ENCODE measurements at places on chromosomes 16 and 17.

- DNase-seq, result no peak
Observed at GRCh38 chr16:67804853-67805542, 1.4 kb downstream of the RANBP10 start.

- DNase-seq, result no peak
Observed at GRCh38 chr16:66873685-66874055, 6.6 kb upstream of the PDP2 start.

- peak; percentile 39 for DNase-seq
Observed at GRCh38 chr16:24685539-24686432, 43.7 kb upstream of the TNRC6A start.

- no peak for DNase-seq
Observed at GRCh38 chr17:16406742-16407674, 8.4 kb upstream of the TRPV2 start.

GRCh38 chr17:49029801-49030200 lies 32.6 kb downstream of the IGF2BP1 start:
- no peak for DNase-seq

- DNase-seq, result no peak
Observed at GRCh38 chr17:77317091-77317750, 176.5 kb downstream of the SEC14L1 start.

GRCh38 chr17:81020443-81020766 lies 14.5 kb upstream of the BAIAP2 start:
- no peak for DNase-seq

DNA sequence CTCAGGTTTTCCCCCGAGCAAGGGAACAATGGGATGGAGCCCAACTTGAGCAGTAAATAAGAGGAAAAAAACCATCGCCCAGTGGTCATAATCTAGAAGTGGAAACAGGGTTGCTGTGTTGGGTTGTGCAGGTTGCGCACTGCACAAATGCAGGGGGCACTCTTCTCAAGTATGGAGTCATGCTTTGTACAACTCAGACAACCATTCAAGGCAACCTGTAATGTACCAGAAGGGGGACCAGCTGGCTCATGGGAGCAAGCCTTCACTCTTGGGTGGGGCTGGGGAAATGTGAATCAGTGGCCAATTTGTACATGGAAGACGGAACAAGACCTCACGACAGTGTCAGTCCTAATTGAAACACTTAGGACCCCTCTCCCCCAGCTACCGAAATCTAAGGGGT lies 23.9 kb upstream of the LITAF start:
- no peak for DNase-seq

DNA sequence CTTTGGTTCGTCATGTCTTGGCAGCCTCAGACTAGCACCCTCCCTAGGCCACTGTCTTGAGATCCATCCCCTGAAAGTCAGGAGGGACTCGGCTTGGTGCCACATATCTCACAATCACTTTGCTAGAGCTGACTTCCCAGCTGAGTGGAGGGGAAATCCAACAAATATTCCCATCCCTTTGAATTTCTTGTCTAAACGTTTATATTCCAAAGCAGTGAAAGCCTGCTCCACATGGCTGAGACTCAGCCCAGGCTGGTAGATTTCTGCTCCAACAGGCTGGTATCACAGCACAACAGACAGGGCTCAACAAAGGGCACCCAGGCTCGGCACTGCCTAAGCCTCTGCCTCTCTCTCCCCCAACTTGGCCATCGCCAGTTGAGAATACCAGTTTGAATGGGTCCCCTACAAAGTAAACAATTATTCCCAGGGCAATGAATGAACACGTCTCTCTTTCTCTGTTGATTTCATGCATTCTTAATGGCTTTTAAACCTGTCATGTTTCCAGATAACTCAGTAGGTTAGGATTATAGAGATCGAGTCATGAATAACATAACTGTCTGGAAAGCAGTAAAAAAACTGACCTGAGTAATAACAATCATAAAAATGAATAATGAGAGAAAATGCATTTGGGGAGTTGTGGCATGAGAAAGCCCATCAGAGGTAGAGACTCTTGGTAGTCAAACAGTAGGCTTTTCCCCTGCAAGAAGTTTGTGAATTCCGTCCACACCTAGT lies 1.0 kb downstream of the KRT13 start:
- no peak for DNase-seq

- DNase-seq, result no peak
Observed at GRCh38 chr16:46898006-46898405, 13.8 kb downstream of the GPT2 start.

GRCh38 chr16:89733792-89734191 lies 12.5 kb downstream of the ZNF276 start:
- DNase-seq, result no peak

- DNase-seq, result no peak
Observed at GRCh38 chr16:87626905-87627304, 24.6 kb downstream of the JPH3 start.

DNA sequence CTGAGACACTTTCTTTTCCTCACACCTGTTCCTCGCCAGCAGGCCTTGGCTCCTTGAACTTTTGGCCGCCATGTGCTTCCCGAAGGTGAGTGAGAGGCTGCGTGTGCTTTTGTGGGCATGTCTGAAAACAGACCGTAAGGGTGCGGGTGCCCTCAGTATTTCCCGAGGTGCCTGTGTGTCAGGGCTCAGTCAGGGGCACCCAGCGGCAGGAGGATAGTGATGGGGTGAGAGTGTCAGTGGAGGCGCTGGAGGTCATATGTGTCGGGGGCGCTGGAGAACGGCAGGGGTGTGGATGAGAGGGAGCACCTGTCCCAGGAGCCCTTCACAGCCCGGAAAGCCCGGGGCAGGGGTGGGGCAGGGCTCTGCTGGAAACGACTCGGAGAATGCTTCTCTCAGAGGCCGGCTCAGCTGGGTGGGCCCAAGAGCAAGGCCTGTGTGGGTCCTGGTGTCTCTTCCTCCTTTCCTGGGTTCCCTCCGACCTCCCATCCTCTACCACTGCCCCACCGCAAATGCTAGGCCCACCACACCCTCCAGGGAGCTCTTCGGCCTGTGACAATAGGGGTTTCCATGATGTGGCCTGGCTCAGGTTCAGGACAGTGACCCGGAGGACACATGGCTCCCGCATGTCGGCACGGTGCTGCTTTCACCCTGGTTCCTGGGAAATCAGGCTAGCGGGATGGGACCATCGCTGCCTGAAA lies 451 bp downstream of the IL32 start:
- no peak for DNase-seq
